ENCODE measurements at places on chromosomes 5 and 9. TPM values are rescaled to one million over a fixed set of nuclear protein-coding genes. Genes with fewer than 3 reads are reported as not detected.

BAAT gene
- total RNA-seq = 0.53 TPM

ANKRD20A1 gene
- total RNA-seq = 3.3 TPM

CARTPT gene
- 0.43 TPM for total RNA-seq

PCDHA3 gene
- 2.6 TPM for total RNA-seq

SLC6A18 gene
- 0.48 TPM for total RNA-seq

GPR151 gene
- total RNA-seq = not detected

SLC2A8 gene
- 40.2 TPM for total RNA-seq

ABHD17B gene
- total RNA-seq = 35.7 TPM

SNX2 gene
- total RNA-seq = 67.3 TPM
